NCI-H748 treated with DMSO at 0.1 percent for 48 hours (cell line): ENCODE measurements at places on chromosomes 4 and X.
A peak's percentile ranks its signal among the peaks of the same experiment; 100 is the strongest.

GRCh38 chr4:107858158-107858742, 33.5 kb downstream of the SGMS2 start:
- DNase-seq: no peak

DNA sequence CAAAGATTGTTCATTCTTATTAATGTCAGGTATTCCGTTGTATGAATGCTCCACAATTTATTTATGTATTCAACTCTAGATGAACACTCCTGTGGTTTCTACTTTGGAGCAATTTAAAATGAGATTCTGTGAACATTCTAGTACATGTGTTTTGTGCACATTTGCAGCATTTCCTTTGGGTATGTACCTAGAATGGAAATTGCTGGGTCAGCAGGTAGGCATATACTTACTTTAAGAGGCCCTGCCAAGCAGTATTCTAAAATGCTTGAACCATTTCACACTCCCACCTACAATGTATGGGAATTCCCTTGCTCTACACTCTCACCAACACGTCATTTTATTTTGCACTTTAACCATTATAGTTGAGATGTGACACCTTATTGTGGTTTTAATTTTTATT, 59.4 kb upstream of the MAGEB2 start:
- DNase-seq: no peak

DNA sequence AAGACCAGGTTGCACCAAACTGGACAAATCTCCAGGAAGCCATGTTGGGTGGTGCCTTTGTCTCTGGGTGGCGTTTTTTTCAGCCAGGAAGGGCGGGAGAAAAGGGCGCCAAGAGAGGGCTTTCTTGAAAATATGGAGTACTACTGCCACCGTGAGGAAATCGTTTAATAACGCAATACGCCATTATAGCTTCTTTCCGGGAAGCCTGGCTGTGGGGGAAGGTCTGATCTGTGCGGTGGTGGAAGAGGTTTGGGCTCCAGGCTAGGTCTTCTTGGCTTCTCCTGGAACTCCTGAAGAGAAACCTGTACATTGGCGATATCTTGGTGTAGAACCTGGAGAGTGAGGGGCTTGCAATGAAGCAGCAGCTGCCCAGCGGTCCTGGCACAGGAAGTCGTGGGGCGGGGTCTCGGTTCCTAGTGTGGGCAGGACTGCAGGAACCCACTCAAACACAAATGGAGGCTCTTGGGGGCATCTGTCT, 202.7 kb downstream of the OR13H1 start:
- DNase-seq: peak; percentile 81

GRCh38 chrX:104270212-104270611, 15.5 kb upstream of the ESX1 start:
- no peak for DNase-seq

DNA sequence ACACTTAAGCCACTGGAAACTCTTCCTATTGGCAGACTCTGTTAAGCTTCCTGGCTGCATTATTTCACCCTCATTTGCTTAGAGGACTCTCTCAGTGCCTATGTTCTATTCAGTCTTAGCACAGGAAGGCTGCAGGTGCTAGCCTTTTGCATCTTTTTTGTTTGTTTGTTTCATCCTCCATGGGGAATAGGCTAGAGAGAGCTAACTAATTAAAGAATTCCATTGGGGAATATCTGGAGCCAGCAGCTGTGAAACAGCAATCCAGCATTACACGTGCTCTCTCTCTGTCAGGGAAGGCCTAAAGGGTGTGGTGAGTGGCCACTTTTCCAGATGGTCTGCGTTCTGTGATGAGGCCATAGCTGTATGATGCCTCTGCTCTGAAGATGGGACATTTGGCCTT, 633.6 kb downstream of the SPRY1 start:
- no peak for DNase-seq

GRCh38 chr4:16626945-16627344, 271.5 kb downstream of the LDB2 start:
- DNase-seq: no peak
